ENCODE measurements at places on chromosomes 5 and 9.

- no peak for DNase-seq
Measured at GRCh38 chr5:143225511-143225910, 178.0 kb downstream of the NR3C1 start.

- no peak for DNase-seq
Measured at GRCh38 chr9:112341730-112342129, 8.3 kb upstream of the PTBP3 start.

GRCh38 chr9:12916042-12916441 lies 141.2 kb downstream of the LURAP1L start:
- no peak for DNase-seq

DNA sequence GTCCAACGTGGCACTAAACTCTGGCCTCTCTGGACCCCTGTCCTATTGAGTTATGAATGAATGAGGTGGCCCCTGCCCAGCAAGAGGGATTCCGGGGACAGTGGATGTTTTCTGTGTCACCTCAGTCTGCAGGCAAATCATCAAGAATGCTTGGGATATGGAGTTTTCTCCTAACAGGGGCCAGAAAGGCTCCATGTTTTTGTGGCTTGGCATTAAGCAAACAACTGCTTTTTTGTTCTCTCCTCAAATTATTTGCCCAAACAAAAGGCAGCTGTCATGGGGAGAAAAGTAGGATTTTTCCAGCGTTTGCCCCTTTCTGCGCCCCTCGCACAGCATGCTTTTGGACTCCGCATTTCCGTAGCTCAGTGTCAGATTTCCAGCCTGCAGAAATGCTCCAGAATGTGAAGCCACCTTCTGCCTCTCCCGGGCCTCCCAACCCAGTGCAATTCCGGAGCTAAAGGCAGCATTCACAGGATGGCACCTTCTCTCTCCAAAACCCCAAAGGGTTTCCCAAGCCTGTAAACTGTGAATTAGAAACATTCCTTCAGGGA lies 553.3 kb downstream of the CCDC171 start:
- DNase-seq: no peak

GRCh38 chr5:83802686-83803085 lies 82.0 kb upstream of the HAPLN1 start:
- no peak for DNase-seq

- no peak for DNase-seq
Measured at GRCh38 chr5:39117401-39117800, 43.2 kb upstream of the RICTOR start.

DNA sequence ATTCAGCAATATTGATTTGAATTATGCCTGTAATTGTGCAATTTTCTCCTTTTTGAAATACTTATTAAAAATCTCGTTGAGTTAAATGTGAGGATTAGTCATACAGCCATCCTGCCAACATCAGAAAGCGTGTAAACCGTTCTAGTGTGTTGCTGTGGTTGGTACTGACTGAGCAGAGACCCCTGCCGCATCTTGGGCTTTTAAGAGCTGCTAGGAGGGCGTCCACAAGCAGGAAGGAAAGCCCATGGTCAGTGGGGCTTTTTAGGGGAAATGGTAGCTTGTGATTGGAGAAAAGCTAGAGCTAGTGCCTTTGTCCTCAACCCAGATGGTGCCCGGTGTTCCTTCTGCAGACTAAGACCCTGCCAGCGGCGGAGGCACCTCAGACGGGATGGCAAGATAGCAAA lies 1.3 kb downstream of the SDHA start:
- no peak for DNase-seq

DNA sequence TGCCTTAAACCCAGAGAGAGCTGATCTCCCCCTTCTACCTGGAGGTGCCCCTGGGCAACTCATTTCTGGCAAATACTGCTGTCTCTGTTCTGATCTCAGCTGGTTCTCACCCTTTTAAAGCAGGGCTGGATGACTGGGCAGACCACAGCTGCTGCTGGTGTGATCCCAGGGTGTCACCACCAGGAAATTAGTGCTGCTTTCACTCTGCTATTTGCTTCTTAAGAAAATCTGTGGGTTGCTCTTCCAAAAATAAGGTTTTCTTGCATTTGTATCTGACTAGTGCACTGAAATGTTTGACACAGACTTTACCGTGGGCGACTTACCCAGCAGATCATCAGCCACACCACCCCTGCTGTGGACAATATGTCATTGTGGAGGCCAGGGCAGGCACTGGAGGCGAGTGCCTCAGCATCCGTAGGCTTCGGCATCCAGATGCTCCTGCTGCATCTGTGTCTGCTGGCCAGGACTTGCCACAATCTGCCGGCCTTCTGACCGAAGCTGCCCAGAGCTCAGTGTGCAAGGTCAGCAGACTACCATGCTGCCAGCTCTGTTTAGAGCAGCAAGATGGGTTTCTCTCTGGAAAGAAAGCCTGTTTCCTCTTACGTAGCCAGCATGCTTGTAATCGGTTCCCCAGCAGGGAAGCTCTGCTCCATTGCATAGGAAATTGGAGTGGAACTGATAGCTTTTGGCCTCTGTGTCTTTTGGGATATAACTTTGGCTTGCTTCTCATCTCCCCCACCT lies 13.6 kb downstream of the ARHGAP26 start:
- DNase-seq: no peak

GRCh38 chr9:125988479-125989050 lies 241.4 kb downstream of the PBX3 start:
- no peak for DNase-seq

GRCh38 chr9:69502671-69503301 lies 169.4 kb downstream of the APBA1 start:
- no peak for DNase-seq

DNA sequence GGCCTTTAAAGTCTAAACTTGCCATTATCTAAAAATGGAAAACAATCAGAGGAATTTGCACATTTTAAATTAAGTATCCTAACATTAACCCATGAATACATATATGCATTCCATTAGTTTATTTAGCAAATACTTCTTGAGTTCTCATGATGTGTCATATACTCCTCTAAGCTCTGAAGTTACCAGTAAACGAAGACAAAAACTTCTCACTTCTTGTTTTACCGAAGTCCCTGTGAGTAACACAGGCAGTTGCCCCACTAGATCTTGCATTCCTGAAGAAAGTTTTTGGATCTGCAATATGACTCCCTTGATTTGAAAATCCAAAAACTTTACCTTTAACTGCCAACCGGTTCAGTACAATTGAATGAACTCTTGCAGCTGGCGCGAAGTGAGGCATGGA lies 439.0 kb upstream of the MPDZ start:
- DNase-seq: no peak

- DNase-seq: no peak
Measured at GRCh38 chr9:69179037-69179436, 5.0 kb downstream of the TJP2 start.

DNA sequence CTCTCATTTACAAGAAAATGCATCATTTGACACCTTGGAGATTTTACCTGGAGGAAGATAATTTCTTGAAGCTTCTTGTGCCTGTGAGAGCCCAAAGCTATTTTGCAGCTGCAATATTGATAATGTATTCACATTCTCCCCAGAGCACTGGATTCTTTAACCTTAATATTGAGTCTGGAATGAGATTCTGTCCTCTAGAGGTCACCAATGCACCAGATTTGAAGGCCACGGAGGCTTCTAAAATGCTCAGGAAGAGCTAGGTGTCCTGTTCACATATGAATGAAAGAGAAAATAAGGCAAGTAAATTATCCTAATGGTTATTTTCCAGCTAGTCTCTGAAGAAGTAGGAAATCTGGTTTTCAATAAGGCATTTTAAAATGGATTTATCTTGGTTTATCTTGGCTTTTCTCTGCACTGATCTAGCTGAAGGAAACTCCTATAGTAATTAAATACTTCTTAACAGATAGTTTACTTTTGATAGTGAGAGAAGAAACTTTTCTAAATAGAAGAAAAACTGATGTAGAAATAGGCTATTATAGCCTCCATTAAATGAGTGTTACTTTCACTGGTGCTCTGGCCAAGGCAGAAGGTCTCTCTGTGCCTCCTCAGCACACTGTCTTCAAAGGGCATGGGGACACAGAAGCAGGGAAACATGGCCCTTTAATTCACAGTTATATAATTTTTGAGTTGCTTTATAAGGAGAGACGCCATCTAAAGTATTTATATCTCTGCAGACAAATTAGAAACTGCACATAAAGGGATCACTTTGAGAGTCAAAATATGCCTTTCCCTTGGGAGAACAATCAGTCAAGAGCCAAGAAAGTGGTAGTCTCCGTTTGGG lies 297.0 kb upstream of the ACTBL2 start:
- peak; percentile 69 for DNase-seq

DNA sequence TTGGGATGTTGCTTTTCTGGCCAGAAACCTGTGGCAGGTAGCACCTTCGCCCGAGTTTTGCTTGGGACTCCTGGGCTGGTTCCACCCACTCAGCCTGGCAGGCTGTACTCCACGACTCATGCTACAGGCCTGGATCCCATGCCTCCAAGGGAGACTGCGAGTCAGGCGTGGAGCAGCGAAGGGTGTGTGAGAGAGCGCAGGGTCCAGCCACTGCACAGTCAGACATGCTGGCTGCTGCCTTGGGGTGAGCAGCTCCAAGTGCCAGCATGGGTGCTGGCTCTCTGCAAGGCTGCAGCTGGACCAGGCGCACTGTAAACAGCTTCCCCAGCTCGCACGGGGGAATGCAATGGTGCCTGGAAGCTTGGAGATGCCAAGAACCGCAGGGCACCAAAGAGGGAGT lies 249.6 kb upstream of the EDIL3 start:
- DNase-seq: no peak

GRCh38 chr5:1515921-1516571 lies 7.7 kb downstream of the LPCAT1 start:
- DNase-seq: no peak

DNA sequence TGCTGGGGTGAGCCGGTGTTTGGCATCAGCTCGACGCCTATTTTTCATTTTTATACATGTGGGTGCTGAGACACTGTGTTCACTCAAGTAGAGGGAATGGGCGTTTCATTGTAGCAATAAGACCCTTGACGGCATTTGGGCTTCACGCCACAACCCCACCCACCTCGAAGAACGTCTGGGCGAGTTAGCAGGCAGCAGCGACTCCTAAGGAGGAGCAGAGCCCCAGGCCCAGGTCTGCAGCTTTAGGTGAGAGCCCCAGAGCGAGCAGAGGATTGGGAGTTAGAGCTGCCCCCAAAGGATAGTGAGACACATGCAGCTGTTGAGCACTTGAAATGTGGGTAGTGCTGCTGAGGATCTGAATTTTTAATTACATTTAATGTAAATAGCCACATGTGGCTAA lies 1.6 kb upstream of the ZFP62 start:
- DNase-seq: no peak

DNA sequence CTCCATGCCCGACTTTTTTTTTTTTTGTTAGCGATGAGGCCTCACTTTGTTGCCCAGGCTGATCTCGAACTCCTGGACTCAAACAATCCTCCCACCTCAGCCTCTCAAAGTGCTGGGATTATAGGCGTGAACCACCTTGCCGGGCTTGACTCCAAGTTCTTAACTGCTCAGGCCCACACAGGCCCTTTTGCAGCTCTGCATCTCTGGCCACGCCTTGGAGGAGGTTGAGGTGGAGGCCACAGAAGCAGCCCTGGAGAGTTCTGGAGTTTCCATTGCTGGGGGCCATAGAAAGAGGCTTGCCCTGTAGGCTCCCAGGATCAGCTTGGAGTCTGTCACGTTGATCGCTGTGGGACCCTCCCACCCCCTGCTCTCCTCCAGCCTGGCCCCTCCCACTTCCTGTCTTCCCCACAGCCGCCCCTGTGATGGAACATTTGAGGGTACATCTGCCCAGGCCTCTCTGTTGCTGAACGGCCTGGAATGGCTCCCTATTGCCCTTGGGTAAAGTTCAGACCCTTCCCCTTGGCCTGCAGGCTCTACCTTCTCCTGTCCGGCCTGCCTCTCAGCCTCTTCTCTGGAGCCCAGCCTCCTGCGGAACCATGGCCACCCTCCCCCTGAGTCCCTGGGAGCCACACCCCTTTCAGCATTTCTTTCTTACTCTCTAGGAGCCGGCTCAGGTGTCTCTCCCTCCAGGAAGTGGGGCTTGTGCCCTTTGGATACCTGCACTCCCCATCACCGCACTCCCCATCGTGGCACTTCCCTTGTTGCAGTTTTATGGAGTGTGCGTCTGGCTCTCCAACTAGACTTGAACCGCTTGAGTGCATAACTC lies 30.4 kb upstream of the IER5L start:
- no peak for DNase-seq

GRCh38 chr9:21995006-21995665 lies 545 bp downstream of the CDKN2B-AS1 start:
- peak; percentile 71 for DNase-seq

GRCh38 chr5:133483406-133484090 lies 128.8 kb downstream of the FSTL4 start:
- DNase-seq: no peak

DNA sequence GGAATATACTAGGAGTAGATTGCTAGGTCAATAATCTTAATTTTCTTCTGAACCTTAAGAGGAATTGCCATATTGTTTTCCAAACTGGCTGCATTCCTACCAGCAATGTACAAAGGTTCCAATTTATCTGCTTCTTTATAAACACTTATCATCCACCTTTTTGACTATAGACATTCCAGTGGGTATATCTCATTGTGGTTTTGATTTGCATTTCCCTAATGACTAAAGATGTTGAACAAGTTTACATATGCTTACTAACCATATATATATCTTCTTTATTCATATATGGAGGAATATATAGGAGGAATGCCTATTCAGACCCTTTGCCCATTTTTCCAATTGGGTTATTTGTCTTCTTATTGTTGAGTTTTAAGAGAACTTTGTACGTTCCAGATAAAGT lies 7.6 kb downstream of the DNAJC18 start:
- no peak for DNase-seq

- DNase-seq: peak; percentile 30
Measured at GRCh38 chr5:176611435-176611834, 1.5 kb upstream of the GPRIN1 start.

DNA sequence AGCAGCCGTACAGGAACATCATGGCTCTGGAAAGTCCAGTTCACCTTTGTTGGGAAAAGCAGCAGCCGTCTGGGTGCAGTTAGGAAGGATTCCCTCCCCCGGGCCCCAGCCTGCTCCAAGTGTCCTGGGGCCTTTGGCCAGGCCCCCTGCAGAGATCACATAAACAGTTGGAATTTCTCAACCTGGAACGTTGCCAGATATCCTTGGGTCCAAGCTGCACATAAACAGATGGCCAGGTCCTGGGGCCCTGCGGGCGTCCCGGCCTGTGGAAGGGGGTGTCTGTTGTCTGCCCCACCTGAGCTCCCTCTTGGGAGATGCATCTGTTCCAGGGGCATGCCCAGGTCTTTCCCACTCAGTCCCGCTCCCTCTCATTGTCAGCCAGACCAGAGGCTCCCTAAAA lies 92.7 kb downstream of the COL5A1 start:
- DNase-seq: no peak

GRCh38 chr9:83154821-83155220 lies 91.9 kb upstream of the RASEF start:
- DNase-seq: no peak

GRCh38 chr9:129398961-129399633 lies 221.0 kb upstream of the IER5L start:
- DNase-seq: no peak

- DNase-seq: no peak
Measured at GRCh38 chr9:5820425-5820824, 12.5 kb downstream of the ERMP1 start.

Measured in amniotic stem cell (primary cell).